ENCODE measurements at places on chromosomes 7 and 10.
A peak's percentile ranks its signal among the peaks of the same experiment; 100 is the strongest.

DNA sequence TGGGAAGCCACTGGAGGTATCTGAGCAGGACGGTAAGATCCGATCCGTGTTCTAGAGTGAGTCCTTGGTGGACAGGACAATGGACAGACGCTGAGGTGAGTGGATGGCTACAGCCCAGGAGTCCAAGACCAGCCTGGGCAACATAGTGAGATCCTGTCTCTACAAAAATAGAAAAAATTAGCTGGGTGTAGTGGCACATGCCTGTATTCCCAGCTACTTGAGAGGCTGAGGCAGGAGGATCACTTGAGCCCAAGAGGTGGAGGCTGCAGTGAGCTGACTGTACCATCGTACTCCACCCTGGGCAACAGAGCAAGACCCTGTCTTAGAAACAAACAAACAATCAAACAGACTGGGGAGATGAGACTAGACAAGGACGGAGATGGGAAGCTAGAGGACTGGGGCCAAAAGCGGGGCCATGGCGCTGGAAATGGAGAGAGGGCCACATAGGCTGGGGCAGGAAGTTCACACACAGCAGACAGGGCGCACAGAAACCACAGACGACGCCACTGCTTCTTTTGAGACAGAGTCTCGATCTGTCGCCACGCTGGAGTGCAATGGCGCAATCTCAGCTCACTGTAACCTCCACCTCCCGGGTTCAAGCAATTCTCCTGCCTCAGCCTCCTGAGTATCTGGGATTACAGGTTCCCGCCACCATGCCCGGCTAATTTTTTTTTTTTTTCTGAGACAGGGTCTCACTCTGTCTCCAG lies 24.7 kb downstream of the DAGLB start:
- DNase-seq, result peak; percentile 55

- no peak for DNase-seq
Observed at GRCh38 chr7:3194501-3195141, 106.4 kb upstream of the SDK1 start.

DNA sequence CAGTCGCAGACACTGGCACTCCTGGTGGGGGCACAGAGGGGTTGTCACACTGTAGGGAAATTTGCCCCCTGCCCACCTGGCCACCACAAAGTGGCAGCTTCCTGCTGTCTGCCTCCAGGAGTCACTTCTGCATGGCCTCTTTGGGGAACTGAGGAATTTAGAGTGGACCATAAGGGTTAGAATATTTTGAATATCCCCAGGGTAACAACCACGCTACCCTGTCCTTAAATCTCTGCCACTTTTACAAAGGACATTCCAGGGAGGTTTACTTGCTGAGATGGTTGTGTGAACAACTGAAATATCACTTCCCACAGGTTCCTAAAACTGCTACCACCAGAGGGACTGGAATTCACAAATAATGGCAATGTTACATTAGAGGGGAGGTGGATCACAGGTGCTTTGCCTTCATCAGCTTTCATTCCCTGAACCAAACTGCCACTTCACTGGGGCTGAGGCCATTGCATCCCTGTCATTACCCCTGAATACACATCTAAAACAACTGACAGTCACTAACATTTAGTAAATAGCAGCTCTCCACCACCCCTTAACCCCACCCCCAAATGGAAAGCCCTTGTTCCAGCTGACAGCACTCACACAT lies 88.1 kb upstream of the IFRD1 start:
- DNase-seq, result no peak

DNA sequence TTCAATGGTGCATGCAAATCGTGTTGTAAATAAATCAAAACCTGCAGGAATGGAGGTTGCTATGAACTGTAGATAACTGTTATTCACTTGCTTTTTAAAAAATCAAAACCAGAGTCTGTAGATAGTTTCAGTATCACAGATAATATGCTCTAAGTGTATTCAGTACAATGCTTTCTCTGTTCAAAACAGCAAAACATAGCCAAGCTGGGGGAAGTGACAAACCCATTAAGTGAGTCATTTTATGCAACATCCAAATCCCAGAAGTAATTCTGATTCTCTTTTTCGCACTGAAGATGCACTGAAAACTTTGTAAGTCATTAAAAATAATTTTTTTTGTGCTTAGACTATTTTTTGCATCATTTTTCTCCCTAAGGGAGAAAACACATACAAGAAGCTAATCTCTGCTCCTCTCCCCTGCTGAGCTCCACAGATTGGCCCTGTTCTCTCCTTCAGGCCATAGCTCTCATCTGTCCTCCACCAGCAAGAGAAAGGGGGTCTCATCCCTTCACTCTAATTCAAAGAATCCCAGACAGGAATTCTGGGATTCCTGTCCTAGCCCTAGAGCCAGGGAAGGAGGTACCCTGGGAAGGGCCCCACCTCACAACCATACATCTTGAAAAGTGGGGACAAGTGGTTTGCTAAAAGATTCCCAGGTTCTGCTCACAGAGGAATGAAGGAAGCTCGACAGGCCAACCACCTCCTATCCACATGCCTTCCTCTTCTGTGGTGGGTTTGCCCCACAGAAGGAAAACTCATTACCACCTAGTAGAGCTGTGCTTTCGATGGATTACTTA lies 4.9 kb downstream of the PRTFDC1 start:
- no peak for DNase-seq

DNA sequence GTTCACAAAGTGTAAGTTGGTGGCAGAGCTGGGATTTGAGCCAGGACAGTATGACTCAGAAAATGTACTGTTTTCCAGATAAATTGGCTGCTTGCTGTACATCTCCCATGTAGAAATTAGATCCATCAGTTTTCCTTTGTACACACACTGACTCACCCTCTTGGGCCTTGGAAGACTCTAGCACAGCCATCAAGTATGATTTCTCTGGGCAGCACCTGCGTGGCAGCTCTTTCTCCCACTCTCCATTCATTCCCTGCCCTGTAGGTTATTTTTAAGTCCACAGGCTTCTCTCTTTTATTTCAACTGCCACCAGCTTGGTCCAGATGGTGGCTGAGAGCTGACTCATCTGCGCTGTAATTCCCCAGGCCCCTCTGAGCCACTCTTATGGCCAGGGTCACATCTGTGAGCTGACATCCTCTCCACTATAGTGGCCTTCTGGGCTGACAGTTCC lies 28.3 kb upstream of the SDK1 start:
- no peak for DNase-seq

DNA sequence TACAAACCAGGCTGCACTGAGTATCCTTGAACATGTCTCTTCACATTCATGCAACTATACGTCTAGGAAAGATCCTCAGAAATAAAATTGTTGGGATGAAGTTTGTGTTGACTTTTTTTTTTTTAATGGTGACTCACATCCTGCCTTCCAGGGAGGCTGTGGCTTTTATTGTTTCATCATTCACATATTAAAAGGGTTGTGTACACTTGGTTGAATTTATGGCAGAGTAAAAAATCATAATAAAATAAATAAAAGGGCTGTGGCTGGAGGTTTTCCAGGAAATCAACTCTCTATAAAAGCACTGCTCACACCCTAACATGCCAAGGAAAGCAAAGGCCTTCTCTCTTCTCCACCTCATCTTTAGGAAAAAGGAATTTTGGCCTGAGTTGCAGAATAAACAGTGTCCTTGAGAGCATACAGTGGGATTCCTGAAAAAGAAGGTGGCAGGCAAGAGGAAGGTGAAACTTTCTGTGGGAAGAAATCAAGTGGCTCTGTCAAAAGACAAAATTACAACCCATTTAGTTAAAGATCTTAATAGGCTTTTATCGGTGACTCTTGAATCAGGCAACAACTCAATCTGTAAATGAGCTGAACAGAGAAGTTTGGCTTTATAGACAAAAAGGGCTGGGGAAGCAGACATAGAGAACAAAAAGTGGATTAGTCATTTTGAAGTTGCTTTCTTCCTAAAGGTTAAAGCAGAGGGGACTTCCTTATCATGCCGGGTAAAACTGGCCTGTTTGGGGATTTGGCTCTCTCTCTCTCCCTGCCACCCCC lies 41.6 kb upstream of the FHIP2A start:
- no peak for DNase-seq

DNA sequence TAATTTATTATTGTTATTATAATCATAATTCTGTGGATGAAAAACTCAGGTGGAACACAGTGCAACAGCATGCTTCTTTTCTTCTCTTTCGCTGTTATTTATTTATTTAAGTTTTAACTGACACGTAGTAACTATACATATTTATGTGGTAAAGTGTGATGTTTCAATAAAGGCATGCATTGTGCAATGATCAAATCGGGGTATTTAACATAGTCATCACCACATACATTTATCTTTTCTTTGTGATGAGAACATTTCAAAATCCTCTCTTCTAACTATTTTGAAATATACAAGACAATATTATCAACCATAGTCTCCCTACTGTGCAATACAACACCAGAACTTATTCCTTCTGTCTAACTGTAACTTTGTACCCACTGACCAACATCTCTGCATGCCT lies 152.5 kb upstream of the LYZL1 start:
- DNase-seq, result no peak

GRCh38 chr10:47067949-47068940 lies 157.0 kb downstream of the PTPN20 start:
- DNase-seq, result no peak

GRCh38 chr10:49138361-49138891 lies 4.6 kb upstream of the FAM170B start:
- DNase-seq, result no peak

- DNase-seq, result no peak
Observed at GRCh38 chr7:108014747-108015682, 12.1 kb upstream of the LAMB1 start.

DNA sequence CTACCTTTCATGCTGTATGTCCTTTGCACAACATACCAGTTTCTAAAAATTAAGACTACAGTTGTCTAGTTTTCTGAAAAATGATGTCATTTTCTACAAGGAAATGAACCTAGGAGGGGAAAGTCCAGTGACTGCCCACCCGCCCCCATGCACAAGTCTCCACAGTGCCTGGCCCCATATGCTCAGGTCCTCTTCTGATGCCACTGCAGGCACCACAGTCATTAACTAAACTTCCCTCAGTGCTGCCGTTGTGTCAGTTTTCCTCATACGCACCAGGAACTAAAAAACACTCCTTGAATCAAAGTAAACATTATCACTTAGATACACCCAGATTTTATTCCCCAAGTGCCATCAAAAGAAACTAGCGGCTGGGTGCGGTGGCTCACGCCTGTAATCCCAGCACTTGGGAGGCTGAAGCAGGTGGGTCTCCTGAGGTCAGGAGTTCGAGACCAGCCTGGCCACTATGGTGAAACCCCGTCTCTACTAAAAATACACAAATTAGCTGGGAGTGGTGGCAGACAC lies 6.9 kb upstream of the TNS3 start:
- no peak for DNase-seq

DNA sequence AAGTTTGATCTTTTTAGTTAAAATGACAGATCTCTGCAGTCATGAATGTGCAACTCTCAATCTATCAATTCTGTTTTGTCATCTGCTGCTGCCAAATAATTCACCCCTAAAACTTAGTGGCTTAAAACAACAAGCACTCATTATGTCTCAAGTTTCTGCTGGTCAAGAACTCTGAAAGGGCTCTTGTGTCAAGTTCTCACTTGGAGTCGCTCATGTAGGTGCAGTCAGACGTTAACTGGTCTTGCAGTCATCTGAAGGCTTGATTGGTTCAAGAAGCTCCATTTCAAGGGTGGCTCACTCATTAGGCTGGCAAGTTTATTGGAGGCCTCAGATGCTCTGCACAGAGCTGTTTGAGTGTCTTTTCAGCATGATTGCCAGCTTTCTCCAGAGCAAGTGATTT lies 28.5 kb upstream of the LRRC72 start:
- DNase-seq, result no peak

GRCh38 chr7:139457153-139457946 lies 26.1 kb downstream of the KLRG2 start:
- no peak for DNase-seq

DNA sequence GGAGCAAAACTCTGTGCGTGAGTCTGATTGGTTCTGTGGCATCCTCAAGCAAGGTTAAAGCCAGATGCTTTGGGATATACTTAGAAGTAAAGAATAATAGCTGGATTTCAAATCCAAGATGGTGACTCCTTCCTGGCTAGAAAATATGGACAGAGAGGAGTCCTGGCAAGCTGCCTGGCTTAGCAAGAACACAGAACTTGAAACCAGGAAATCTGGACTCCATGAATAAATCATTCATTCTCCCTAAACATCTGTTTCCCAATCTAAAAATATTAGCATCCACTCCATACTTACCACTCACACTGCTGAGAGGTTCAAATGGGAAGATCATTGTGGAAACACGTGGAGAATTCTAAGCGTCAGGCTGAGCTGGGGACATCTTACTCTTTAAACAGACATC lies 1074.1 kb upstream of the AUTS2 start:
- DNase-seq, result no peak

- DNase-seq, result no peak
Observed at GRCh38 chr10:111646021-111646420, 537.5 kb downstream of the GPAM start.

DNA sequence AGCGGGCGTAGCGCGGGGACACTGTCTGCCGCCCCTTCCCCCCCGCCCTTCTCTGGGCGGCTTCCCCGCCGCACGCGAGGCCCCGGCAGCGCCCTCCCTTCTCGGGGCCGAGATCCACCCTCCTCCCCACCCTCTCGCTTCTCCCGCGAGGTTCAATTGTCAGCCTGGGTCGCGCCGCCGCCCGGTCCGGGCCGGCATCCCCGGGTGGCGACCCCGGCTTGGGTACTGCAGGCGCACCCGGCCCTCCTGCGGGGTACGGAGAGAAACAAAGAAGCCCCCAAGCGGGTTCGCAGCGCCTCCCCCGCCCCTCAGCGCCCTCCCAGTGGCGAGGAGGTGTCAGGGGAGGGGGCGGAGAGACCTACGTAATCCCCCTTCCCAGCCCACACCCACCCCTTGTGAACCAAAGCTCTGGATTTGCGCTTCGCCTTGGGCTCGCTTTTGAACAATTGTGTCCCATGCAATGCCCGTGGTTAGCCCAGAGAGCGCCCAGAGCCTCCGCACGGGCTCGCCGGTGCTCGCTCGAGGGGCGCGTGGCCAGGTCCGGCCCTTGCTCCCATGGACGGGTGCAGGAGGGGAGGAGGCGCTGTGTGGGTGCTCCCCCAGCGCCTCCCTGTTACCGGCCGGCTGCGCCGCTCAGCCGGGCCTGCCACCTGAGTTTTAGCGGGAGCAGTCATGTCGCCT lies 634 bp downstream of the HECW1 start:
- DNase-seq, result no peak

DNA sequence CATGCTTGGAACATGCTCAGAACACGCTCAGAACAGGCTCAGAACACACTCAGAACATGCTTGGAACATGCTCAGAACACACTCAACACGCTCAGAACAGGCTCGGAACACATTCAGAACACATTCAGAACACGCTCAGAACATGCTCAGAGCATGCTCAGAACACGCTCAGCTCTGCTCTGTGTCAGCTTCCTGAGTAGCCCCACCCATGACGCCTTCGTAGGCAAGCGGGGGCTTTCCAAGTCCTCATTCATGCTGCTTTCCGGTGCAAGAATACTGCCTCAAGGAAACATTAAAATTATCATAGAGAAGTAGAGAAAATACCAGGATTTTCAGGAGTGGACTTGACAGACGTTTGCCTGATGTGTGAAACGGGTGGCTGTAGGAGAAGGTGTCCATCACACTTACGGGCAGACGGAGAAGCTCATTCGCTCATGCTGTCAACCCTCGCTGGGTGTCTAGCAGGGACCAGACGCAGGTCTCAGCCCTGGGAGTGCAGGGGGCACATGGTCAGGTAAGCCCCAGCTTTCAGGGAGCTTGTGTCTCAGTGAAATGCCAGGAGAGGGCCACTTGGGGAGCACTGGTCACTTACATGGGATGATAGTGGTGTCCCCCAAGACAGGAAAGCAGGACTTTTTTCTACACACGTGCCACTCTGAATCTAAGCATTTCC lies 24.7 kb downstream of the EN2 start:
- peak; percentile 25 for DNase-seq

- no peak for DNase-seq
Observed at GRCh38 chr10:123073187-123073586, 62.6 kb upstream of the HMX3 start.
